HEK293T (cell line): ENCODE measurements at places on chromosomes 5 and 9.

DNA sequence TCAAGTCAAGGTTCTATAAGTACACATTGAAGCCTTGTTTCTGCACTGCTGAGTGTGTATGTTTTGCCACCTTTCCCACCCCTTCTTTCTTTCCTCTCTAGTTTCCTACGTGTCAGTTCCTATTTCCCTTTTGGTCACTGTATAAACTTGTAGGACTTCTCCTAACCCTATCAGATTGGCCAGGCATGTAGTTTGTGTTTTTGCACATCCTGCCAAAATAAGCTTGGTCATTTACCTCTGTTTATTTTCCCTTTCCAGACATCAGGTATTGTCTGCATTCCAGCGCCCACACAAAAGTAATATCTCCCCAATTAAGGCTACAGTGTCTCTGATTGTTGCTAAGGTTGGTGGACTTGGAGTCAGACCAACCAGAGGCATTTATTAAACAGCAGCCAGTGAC is 252.9 kb upstream of the MPDZ start:
- DNase-seq = no peak

GRCh38 chr5:98069876-98070512 is 703.5 kb upstream of the RGMB start:
- no peak for DNase-seq

GRCh38 chr9:132369421-132369820 is 14.6 kb upstream of the SETX start:
- no peak for DNase-seq

GRCh38 chr5:8062521-8062920 is 193.6 kb downstream of the MTRR start:
- DNase-seq = no peak

- DNase-seq = no peak
These were observed 158.7 kb downstream of the GNAQ start for GRCh38 chr9:77872863-77873262.

DNA sequence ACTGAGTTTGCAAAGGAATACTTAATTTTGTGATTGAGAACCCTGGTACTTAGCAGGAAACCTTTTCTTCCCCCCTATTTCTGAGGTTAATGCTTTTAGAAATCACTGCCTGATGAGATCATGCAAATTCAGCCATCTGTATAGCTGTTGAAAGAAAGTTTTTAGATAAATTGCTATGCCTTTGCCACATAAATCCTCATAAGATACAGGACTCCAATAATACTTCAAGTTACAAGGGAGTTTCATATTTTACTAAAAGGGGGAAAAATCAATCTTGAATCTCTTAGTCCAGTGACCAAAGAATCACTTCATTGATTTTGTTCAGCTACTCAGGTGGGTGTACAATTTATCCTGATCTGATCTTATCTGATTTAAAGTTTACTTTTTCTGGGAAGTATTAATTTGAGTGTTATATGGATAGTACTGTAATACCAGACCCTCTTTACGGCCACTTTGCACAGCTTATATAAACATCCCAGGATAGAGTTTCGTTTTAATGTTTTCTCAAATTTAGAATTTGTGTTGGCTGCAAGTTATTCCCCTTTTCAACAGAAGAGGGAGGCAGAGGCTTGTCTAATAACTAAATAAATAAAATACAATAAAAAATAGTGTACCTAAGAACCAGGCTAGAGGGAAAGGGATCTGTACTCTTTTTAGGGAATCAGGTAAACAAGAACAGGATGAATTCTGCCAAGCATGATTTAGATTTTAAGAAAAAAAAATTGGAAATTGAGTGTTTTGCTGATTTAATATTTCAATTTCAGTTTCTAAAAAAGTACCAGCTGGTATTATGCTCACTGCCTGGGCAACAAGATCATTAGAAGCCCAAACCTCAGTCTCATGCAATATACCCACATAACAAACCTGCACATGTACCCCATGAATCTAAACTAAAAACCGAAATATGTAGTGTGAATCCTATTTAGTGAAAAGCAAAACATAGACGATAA is 69.1 kb downstream of the PSAT1 start:
- peak; percentile 20 for DNase-seq

- DNase-seq = no peak
These were observed 18.3 kb downstream of the ASPN start for GRCh38 chr9:92463984-92464383.

- peak; percentile 49 for DNase-seq
These were observed 519 bp downstream of the EXOC3 start for GRCh38 chr5:443239-444151.

GRCh38 chr9:108924466-108924865 is 9.5 kb downstream of the ELP1 start:
- no peak for DNase-seq

GRCh38 chr9:121085661-121086060 is 10.9 kb downstream of the CNTRL start:
- no peak for DNase-seq

GRCh38 chr9:94760660-94761059 is 34.2 kb downstream of the AOPEP start:
- DNase-seq = no peak
